ENCODE measurements at places on chromosomes 4 and X.
A peak's percentile ranks its signal among the peaks of the same experiment; 100 is the strongest.

DNA sequence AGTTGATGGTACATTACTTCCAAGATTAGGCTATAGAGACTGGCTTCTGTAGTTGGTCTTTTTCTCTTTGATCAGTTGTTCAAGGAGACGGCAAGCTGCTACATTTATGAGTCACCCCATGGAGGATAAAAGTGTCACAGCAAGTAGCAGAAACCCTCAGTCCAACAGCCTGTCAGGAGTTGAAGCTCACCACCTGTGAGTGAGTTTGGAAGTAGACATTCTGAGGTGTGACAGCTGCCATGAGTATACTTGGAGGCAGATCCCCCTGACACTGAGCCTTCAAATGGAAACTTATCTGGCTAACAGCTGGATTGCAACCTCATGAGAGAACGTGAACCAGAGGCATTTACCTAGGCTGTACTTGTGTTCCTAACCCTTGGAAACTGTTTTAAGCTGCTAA lies 68.0 kb downstream of the CCNG2 start:
- DNase-seq: no peak

- DNase-seq: no peak
These were observed 63.7 kb upstream of the CAMK2D start for GRCh38 chr4:113825272-113825671.

DNA sequence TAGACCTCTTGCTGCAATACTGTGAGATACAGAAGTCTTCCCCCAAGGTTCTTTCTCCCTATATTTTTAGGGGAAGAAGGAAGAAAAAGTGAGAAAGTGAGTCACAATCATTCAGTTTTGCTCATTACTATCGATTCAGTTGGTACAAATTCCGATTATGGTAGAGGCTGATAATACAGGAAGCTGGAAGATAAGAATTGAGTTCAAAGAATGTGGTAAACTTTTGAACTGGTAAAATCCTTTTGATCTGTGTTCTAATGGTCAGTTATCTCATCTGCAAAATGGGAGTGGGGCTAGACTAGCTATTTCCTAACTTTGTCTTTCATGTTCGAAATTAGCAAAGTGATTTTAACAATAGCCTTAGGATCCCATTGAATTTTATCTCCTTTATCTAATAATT lies 101.4 kb upstream of the FAT1 start:
- DNase-seq: no peak

- no peak for DNase-seq
These were observed 207.3 kb downstream of the FBXW7 start for GRCh38 chr4:152328582-152328981.

- peak; percentile 22 for DNase-seq
These were observed 151.7 kb upstream of the RPS6KA6 start for GRCh38 chrX:84339507-84340364.

DNA sequence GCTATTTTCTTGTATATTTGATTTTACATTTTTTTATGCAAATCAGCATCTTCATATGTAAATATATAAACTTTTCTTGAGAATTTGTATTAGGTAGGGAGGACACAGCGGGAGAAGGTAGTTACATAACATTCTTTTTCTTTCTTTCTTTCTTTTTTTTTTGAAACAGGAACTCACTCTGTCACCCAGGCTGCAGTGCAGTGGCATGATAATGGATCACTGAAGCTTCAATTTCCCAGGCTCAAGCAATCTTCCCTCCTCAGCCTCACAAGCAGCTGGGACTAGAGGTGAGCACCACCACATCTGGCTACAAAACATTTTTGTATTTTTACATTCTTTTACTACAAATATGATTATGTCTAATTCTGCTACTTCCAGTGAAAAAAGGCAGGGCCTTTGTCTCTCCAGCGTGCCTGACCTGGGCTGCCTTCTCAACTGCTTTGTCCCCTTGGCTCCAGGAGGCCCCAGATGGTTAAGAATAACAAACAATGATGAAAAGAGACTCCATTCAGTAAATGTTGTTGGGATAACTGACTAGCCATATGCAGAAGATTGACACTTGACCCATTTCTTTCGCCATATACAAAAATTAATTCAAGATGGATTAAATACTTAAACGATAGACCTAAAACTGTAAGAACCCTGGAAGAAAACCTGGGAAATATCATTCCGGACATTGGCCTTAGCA lies 46.5 kb upstream of the FAT4 start:
- no peak for DNase-seq

- no peak for DNase-seq
These were observed 51.0 kb upstream of the WDR17 start for GRCh38 chr4:176014583-176015108.

DNA sequence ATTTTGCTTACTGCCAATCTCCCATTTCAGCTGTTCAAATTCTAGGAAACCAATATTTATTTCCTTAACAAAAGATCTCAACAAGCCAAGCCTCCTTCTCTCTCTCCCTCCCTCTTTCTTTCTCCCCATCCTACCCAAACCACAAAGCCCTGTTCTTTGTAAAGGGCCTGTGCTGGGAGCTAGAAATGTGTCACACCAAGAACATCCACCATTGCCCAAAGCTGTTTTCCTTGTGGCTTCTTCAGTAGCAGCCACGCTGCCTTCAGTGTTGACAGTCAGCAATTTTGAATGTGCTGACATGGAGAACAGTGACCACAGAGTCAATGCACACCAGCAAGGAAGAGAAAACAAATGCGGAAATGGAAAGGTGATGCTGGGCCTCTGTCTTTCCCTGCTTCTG lies 203.0 kb downstream of the MAML3 start:
- DNase-seq: peak; percentile 91

DNA sequence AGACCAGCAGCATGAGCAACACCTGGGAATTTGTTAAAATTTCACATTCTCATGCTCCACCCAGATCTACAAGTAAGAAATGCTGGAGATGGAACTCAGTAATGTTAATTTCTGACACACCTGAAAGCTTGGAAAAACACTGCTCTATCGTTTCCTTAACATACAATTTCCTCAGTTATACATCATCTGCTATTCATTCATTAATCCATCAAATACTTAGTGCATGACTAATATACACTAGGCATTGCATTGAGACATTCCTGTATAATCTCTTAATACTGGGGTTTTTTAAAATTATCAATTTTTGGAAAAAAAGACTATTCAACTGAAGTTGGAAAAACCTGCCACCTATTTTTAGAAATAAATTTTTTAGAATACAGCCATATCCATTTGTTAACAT lies 106.1 kb downstream of the CHM start:
- DNase-seq: peak; percentile 2

DNA sequence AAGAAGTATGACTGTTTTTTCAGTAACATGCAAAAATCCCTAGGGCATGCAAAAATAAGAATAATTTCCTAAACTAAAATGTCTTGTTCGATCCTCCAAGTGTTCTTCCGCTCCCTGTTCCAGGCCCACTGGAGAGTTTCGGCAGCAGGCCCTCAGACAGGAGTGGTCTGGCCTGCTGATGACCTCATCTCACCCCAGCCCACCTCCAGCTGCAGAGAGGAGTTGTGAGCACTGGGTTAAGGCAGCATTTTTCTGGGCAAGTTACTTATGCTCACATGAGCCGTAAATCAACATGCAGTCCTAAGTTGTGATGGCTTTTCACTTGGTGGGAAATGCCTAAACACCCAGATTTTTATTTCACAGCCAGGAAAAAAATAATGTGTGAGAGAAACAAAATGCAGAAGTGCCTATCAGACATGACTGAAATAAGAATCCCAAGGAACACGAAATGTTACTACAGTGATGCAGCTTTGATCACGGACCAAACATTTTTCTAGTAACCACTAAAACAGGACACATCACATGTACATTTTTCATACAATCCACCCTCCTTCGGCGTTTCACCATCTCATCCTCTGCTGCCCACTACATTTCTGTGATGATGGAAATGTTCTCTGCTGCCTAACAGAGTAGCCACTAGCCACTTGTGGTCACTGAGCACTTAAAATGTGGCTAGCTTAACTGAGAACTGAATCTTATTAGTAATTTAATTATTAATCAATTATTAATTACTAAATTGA lies 153.3 kb upstream of the TBL1X start:
- peak; percentile 26 for DNase-seq

DNA sequence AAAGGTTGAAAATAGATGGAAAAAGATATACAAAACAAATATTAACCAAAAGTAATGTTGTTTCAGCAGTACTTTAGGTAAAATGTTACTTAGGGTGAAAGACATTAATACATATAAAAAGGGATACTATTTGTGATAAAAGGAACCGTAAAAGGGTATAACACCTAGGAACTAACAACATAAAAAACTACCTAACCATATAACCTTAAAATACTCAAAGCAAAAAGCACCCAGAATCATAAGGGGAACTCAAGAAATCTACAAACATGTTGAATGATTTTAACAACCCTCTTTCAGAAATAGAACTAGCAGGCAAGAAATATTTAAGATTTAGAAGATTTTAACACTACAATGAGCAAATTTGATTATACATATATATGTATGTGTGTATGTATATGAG lies 11.5 kb downstream of the MOSPD2 start:
- DNase-seq: no peak

- no peak for DNase-seq
These were observed 392.3 kb downstream of the CENPC start for GRCh38 chr4:67152976-67153375.

GRCh38 chr4:83267121-83267829 lies 17.3 kb downstream of the COQ2 start:
- peak; percentile 25 for DNase-seq

DNA sequence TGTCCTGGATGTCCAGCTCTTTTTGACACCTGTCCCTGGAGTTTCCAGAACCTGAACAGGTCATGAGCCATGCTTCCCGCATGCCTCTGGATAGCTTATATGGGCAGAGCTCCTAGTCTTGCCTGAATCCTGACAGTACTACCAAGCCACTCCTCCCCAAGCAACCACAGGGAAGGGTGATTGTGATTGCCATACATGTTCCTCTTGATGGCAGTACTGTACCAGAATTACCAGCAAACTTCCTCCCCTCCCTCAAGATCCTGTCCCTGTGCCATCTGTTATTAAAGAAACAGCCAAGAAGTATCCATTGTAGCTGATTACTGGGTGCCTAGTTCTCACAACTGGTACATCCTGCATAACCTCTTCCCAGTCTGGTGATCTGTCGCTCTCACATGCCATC lies 264.3 kb upstream of the AGTR2 start:
- no peak for DNase-seq
